ENCODE measurements at places on chromosomes 3 and 15. TPM values are rescaled to one million over a fixed set of nuclear protein-coding genes. Genes with fewer than 3 reads are reported as not detected.

DNAH12 gene
- total RNA-seq, result under 0.01 TPM

C3orf22 gene
- not detected for total RNA-seq

CCDC54 gene
- not detected for total RNA-seq

CATSPER2 gene
- 0.65 TPM for total RNA-seq

SAXO2 gene
- 1.6 TPM for total RNA-seq

MFSD1 gene
- total RNA-seq, result 87.1 TPM

DLEC1 gene
- total RNA-seq, result 0.16 TPM

All from hair follicle dermal papilla cell (primary cell).